Posterior cingulate gyrus (tissue), 11 donors: ENCODE measurements at places on chromosomes 1 and 21.

DNA sequence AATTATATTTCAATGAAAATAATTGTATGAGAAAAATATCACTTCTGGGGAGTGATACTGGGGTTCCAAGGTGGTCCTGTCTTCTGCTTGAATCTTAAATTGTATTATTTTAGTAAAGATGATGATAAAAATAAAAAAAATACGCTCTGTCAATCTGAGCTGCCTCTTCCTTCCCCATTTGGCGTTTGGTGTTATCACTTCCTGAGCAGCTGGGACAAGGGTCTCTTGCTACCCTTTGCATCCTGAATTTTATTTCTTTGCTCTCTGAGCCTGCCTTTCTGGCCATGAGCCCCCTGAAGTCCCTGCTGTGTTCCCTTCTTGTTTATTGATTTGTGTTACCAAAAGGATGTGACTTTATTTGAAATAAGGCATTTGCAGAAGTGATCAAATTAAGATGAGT is 111.0 kb downstream of the KCNJ6 start:
- no peak for DNase-seq

GRCh38 chr1:153525088-153525728 is 10.6 kb downstream of the S100A6 start:
- DNase-seq = no peak

DNA sequence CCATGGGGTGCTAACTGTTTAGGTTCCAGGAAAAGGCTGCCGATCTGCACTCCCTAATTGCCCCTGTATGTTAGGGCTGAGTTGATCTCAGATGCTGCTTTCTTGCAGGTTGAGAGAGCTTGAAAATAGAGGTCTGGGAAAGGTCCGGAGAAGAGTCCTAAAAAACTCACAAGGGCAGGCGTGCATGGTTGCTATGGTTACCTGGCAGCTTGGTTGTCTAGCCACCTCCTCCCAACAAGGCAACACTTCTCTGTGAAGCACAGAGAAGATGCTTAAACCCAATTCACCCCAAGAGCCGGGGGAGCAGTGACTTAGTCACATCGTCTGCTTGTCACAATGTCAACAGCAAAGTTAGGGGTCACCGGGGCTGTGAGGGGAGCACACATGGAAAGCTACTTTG is 31.0 kb upstream of the LRRC52 start:
- DNase-seq = no peak

GRCh38 chr1:222706815-222707214 is 5.5 kb downstream of the AIDA start:
- no peak for DNase-seq

DNA sequence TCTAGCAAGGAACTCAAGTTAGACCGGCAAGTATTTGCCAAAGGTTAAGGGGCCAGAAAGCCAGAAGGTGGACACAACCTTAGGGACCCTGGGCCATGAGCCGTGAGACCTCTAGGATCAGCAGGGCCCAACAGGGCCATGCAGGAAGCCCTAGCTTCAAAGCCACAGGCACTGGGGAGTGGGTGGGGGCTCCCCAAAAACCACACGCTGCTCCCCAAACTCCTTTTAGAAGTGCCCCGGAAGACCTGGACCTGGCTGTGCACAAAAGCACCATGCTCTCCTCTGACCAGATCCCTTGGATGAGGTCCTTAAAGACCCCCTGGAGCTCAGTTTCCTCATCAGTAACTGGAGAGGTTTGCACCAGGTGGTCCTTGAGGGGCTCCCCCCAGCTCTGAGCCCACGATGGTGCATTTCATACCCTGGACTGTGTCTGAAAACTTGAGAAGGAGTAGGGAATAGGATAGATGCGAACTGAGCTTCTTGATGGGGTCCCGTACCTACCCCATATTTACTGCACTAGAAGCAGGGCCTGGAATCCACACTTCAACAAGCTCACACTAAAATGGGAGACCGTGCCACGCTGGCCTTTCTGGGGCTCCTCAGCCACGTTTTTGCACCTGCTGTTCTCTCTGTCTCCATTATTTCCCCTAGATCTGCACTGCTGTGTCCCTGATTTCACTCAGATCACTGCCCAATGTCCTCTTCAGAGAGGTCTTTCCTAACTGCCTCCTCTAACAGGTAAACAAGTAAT is 40.6 kb upstream of the LBR start:
- DNase-seq = no peak

DNA sequence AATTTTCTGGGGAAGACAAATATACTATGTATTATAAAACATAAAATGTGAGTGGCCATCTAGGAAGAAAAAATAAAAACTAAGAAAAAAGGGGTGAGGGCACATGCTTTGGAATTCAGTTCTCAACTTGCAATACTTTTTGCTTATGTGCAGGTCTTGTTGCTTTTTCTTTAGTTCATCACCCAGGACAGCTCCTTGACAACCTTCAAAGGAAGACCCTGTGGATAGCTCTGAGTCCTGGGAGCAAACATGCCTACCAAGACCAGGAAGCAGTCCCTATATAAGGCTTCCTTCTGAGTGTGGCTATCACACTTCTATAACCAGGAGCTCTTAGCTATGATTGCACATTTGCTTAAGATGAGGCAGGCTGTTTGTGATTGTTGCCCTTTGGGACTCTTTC is 78.0 kb downstream of the WDR64 start:
- DNase-seq = no peak

DNA sequence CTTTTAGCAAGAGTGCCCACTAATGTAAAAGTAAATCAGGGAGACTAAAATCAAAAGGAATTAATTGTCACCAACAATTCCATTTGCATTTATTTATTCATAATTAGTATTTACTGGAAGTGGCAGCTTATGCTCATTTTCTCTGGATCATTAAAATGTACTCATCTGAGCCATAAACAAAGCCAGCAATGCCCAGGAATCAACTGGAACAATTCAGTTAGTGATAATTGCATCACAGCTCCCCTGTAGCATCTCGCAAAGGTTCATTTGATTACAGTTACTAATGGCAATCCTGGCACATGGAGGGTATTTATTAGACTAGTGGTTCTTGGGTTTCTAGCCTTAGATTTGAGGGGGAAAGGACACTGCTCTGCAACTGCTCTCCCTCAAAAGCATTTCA is 92.7 kb upstream of the C1orf21 start:
- no peak for DNase-seq

- DNase-seq = no peak
These were observed 920 bp downstream of the MTR start for GRCh38 chr1:236795757-236796667.

- no peak for DNase-seq
These were observed 3.6 kb downstream of the PAQR7 start for GRCh38 chr1:25871704-25872494.

- no peak for DNase-seq
These were observed 46.3 kb downstream of the AGPAT3 start for GRCh38 chr21:43911015-43911934.

- DNase-seq = no peak
These were observed 120.4 kb downstream of the KCNH1 start for GRCh38 chr1:211013346-211014240.
